C1 segment of cervical spinal cord (tissue), 14 donors: ENCODE measurements at places on chromosomes 1 and 21.

DNA sequence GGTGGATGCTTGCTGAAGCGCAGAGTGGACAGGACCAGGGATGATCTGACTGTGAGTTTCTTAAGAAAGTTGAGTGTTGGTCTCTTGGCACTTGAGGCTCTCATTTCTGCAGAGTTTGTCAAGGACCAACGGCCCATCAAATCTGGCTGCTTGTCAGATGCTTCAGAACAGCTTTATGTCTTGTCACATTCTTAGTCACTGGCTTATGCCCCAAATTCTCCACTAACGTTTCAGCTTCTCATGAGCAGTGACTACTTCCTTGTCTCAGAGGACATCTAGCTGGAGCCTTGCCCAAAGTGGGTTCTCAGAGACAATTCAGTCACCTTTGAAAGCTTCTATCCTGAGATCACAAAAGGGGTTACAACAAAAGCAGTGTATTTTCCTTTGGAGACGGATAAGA is 92.3 kb downstream of the ST6GALNAC5 start:
- DNase-seq: no peak

GRCh38 chr1:121414905-121415304 is 230.1 kb downstream of the SRGAP2C start:
- no peak for DNase-seq

GRCh38 chr21:25994758-25995163 is 175.8 kb downstream of the APP start:
- no peak for DNase-seq

- no peak for DNase-seq
Observed at GRCh38 chr1:16982902-16983301, 2.5 kb upstream of the MFAP2 start.

GRCh38 chr1:28039341-28039740 is 49.1 kb downstream of the EYA3 start:
- DNase-seq: no peak

GRCh38 chr1:248695451-248696132 is 7.0 kb downstream of the OR14I1 start:
- no peak for DNase-seq

DNA sequence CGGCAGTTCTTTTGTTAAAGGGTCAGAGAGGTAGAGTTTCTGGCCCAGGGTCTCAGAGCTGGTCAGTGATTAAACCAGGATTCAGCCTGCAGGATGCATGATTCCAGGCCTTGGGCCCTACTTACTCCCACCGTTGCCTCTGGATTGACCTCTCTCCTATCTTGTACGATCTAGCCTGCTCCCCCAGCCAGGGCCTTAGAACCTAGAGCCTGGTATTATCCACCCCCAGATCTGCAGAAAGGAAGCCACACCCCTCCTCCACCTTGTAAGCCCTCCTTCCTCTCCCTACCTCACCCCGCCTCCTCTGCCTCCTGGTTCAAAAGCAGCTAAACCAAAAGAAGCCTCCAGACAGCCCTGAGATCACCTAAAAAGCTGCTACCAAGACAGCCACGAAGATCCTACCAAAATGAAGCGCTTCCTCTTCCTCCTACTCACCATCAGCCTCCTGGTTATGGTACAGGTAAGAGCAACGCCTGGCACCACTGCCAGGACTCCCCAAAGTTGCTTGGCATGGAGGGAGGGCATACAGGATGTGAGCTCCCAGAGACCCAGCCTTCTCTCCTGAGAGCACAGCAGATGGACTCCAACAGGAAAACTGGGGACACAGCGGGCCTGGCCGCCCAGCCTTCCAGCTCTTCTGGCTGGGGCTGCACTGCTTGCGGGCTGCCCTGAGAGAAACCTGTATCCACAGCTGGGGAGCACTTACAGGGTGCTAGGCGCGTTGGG is at the start of gene CD52:
TSS of gene CD52 (plus strand) at position 347 of the 726 bp plus-strand sequence. CDS start at position 407, 60 bp downstream.
- no peak for DNase-seq

DNA sequence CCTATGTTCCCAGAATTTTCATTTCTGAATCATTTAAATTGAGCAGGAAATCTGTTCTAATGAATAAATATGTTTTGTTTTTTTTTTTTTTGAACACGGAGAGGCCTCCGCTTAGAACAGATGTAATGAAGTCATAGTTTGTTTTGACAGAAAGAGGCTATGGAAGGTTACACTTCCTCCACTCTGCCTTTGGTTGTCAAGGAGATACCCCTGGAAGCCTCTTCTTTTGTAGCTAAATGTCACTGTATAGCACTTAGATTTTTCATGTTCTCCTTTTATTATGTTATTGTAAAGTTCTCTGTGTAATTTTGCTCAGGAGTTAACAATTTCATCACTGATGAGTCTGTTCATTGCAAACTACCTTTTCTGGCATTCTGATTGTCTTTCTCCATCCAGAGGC is 22.7 kb upstream of the GNG12 start:
- no peak for DNase-seq

- DNase-seq: no peak
Observed at GRCh38 chr1:28449904-28450303, 55.9 kb upstream of the RCC1 start.
